ENCODE measurements at places on chromosomes 3 and 15. TPM values are rescaled to one million over a fixed set of nuclear protein-coding genes. Genes with fewer than 3 reads are reported as not detected.

GRCh38 chr3:52221563-52222318, 3.7 kb downstream of the TLR9 start:
- DNase-seq: no peak

The SI gene
- not detected for polyA plus RNA-seq

- no peak for DNase-seq
These were observed 97.6 kb downstream of the LSM3 start for GRCh38 chr3:14275962-14276909.

GRCh38 chr3:144523396-144523795, 551.8 kb downstream of the DIPK2A start:
- DNase-seq: no peak

- no peak for DNase-seq
These were observed 15.8 kb downstream of the SCG5 start for GRCh38 chr15:32657198-32657883.

GRCh38 chr3:97949743-97950142, 22.5 kb downstream of the RIOX2 start:
- no peak for DNase-seq

GRCh38 chr15:39663704-39664250, 82.9 kb downstream of the THBS1 start:
- DNase-seq: no peak

DNA sequence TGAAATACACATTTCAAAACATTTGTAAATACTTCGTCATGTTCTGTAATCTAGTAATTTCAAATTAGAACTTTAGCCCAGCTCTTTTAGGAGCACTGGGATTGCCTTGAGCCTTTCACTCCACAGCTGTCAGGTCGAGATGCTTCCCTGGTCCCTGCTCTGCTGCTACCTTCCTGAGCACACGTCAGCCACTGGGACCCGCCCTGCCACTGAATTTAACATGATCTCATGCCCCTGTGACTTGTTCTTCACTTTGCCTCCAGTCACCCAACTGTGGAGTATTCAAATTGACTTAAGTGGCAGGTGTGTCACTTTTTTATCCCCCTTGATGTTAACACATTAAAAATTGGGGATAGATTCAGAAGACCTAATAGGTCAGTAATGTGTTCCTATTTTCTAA, 3.3 kb downstream of the ARRDC4 start:
- no peak for DNase-seq

Measured in left kidney (tissue), 8 donors.